Kasumi-1 (cell line): ENCODE measurements at places on chromosomes 1 and 21.

GRCh38 chr1:8408151-8408839 is 90.4 kb downstream of the SLC45A1 start:
- no peak for DNase-seq

DNA sequence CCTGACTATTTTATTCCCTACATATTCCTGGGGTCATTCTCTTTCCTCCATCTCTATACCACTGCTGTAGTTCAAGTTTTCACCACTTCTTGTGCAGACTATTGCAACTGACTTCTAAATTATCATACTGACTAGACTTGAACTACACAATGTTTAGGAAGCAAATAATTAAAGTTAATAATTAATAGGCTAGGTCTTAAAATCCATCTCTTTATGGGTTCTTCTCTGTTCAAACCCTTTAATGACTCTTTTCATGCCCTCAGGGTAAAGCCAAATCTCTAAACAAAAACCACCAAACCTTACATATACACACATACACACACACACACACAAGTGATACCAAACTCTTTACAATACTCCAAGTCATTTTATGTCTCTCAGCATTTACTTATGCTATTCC is 22.3 kb upstream of the MOB3C start:
- DNase-seq = no peak

DNA sequence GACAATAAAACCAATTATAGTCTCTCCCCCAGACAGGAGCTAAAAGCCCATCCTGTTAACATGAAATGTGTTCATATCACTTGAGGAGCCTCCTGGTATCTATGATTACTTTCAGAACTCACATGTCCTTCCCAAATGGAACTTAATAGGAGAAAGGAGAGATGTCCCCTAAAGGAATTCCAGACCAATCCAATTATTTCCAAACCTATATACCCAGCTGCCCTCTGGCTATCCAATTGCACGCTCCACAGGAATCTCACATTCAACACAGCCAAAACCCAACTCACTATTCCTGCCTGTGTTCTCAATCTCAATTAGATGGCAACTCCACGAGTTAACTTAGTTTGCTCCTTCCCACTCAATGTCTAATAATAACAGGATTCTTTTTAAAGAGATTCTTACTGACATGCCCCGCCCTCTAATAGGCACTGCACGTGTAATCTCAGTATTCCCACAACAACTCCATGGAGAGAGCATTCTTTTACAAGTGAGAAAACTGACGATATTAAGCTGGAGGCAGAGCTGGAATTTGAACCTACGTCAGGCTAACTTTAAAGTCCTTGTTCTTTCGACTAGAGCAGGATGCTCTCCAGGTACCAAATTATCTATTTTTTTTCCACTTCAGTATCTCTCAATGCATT is 59.1 kb upstream of the SEC16B start:
- DNase-seq = no peak

- no peak for DNase-seq
Observed at GRCh38 chr1:177274687-177275211, 104.0 kb downstream of the BRINP2 start.

- DNase-seq = peak; percentile 45
Observed at GRCh38 chr1:224644553-224645154, 28.5 kb downstream of the CNIH3 start.

GRCh38 chr21:34590520-34590919 is 24.4 kb downstream of the RCAN1 start:
- DNase-seq = no peak

DNA sequence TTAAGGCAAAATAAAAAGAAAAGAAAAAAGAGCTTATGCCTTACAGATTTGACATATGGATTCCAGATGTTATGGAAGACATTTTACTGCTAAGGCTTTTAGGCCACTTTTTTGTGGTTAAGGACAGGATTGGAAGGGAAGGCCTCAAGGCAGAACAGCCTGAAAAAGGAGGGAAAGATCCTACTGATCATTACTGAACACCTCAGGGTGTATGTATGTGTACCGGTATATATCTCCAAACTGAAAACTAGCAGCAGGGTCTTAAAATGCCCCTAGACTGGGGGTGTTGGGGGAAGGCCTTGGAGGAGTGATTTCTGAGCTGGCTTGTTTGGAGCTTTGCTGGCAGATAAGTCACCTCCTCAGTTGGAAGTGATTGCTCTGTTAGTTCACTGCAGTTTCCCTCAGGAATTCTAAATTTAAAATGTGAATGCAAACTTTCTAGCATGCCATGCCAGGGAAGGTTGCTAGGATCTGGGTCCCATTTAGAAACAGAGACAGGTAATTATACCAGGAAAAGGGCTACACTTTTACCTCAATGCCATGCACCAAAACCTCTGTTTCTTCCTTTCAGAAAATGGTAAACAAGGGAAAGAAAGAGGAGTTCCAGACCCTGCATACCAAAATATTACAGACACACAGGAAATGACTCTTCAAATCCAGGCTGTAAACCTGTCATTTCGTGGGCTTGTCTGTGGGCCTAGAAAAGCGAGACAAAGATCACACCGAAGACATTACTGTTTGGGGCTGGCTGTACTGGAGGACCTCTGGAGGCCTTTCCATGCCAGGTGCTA is 15.0 kb downstream of the C1orf52 start:
- peak; percentile 37 for DNase-seq

- DNase-seq = no peak
Observed at GRCh38 chr1:211648336-211648735, 27.1 kb downstream of the NEK2 start.

- no peak for DNase-seq
Observed at GRCh38 chr1:230495076-230495475, 68.9 kb upstream of the PGBD5 start.
